ENCODE measurements at places on chromosomes 13 and 19.
A peak's percentile ranks its signal among the peaks of the same experiment; 100 is the strongest.

- DNase-seq = no peak
These were observed 906.3 kb upstream of the GPC6 start for GRCh38 chr13:92320323-92320722.

DNA sequence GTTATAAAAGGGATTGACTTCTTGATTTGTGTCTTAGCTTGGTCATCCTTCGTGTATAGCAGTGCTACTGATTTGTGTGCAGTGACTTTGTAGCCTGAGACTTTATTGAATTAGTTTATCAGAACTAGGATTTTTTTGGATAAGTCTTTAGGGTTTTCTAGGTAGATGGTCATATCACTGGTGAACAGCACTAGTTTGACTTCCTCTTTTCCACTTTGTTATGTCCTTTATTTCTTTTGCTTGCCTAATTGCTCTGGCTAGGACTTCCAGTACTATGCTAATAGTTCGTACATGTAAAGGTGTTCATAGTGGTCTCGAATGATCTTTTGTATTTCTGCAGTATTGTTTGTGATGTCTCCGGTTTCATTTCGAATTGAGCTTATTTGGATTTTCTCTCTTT is 145.4 kb downstream of the DNAJC3 start:
- no peak for DNase-seq

DNA sequence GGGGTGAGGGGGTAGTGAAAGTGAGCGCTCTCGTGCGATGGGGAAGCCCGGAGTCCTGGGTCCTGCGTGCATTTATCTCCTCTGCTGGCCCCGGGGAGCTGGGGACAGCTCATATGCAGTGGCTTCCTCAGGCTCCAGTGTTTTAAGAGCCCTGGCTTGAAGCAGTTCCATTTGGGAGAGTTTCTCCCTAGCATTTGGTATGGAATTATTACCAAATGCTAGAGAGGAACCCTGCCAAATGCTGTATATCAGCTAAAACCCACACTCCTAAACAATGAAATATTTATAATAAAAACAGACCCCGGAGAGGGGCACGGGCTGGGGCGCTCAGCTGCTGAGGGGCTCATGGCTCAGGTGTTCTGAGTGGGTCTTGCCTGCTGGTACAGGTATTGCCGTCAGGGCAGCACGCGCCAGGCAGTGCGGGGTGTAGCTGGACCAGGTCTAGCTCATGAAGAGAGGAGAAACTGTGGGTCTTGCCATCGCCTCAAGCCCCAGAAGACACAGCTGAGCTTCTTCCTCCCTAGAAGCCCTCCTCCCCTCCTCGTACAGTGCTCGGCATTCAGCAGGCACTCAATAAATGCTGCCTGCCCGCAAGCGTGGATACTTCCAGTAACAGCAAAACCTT is 163.6 kb upstream of the ZNF536 start:
- no peak for DNase-seq

DNA sequence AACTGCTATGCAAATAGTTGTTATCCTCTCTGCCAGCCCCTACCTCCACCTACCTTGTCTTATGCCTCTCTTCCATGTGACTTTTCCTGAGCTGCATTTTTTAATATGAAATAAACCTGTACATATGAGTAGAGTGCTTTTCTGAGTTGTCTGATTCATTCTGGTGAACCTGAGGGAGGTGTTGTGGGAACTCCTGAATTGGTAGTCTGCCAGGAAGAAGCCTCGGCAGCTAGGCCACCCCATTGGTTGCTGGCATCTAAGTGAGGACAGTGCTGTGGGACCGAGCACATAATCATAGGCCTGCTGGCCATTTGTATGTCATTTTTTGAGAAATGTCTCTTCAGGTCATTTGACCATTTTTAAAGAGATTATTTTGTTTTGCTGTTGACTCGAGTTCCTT is 1146.8 kb downstream of the UQCRFS1 start:
- DNase-seq = no peak

DNA sequence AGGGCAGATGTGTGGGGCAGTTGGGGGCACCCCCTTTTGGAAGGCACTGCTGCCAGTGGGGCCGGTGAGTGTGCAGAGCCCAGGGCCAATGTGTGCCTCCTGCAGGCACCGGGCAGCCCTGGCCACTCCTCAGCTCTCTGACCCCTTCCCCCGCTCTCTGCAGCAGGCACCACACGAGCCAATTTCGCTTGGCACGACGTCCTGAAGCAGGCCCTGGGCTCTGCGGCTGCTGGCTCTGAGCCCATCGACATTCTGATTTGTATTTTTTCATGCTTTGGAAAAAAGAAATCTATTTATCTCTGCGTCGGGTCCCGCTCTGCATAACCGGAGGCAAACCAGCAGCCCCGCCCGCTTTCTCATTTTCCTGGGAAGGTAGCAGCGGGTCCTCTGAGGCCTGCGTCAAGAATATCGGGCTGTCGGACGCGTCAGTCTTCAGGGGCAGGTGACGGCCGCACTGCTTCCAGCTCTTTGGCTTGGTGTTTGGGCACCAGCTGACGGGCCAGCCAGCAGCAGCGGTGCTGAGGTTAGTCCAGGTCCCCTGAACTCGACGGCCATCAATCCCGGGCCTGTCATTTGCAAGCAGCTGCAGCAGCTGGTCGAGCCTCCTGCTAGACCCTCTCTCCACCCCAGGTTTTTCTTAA is 134.3 kb downstream of the KDM4B start:
- DNase-seq = no peak

DNA sequence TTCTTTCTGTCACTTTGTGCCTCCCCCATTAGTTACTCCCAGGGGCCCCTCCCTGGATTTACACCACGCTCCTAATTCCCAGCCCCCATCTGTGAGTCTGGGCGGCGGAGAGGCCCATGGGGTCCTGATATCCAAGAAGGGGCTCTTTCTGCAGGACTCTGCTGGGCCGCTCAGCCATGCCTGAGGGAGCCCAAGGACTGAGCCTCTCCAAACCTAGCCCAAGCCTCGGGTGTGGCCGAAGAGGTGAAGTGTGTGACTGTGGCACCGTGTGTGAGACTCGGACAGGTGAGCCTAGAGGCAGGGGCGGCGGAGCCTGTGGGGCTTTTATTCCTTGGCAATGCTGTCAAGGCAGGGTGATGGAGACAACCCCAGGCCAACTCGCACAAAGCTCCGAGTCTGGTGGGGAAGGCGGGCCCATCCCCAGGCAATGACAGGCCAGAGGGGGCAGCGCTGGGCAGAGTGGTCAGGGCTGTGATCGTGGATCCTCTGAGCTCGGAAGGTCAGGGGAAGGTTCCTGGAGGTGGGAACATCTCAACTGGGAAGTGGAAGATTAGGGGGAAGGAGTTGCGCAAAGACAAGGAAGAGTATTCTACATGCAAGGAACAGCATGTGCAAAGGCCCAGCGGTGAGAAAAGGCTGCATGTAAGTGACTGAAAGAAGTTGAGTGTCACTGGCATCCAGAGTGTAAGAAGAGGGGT is 1.6 kb downstream of the PLEKHG2 start:
- no peak for DNase-seq

DNA sequence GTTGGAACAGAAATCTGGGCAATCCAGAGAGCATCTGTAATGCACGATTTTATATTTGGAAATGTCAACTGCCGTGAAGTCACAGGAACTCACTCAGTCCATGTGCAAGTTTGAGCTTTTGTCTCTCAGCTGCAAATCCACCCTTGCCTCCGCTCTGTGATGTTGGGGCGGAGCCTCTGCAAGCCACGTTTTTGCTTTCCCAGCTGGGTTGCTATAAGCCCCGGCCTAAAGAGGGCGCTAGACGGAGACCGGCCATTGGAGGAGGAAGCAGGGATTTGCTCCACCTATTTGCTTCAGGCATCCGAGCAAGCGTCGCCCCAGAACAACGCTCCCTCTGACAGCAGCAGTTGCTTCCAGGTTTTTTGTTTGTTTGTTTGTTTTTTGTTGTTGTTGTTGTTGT is 56.2 kb downstream of the TRPM4 start:
- DNase-seq = no peak

DNA sequence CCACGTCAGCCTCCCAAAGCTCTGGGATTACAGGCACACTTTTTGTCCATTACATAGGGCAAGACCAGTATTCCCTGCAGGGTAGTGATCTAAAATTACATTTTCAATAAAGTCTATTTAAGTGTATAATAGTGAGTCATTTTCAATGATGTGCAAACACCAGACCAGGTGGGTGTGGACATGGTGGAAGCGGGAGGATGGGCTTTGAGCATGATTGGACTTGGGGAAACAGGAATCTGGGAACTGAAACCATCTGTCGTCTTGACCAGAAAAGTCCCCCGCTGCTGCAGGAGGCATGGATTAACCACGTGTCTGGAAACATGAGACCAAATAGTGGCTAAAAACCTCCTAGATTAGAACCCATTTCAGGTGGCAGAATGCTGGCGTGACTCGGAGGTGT is 4.9 kb downstream of the FXYD3 start:
- no peak for DNase-seq

GRCh38 chr13:74128156-74128767 is 5.9 kb downstream of the KLF12 start:
- no peak for DNase-seq

GRCh38 chr13:43364210-43365038 is 341.0 kb downstream of the DNAJC15 start:
- DNase-seq = no peak

- DNase-seq = no peak
These were observed 178.6 kb downstream of the SHISA2 start for GRCh38 chr13:25873242-25873612.

GRCh38 chr13:114106991-114107685 is 25.3 kb downstream of the RASA3 start:
- no peak for DNase-seq

DNA sequence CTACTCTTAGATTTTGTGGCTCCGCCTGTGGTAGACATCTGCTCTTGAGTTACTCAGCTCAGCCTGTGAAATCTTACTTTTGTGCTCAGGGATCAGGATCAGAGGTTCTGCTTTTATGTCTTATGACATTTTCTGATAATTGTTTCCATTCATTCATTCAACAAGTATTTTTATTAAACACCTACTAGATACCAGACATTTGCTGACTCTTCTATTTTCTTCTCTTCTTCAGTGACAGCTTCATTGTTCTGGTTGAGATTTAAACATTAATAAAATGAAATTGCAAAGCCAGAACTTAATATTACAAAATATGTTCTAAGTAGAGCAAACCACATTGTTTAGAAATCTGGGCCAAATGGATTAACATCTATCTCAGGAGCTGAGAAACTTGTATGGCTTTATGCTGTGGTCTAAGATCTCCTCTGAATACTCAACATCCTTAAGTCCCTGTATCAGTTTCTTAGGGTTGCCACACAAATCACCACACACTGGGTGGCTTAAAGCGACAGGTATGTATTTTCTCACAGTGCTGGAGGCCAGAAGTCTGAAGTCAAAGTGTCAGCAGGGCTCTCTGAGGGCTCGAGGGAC is 15.8 kb upstream of the MICU2 start:
- no peak for DNase-seq

GRCh38 chr13:81771951-81772350 is 1431.0 kb upstream of the SPRY2 start:
- no peak for DNase-seq

DNA sequence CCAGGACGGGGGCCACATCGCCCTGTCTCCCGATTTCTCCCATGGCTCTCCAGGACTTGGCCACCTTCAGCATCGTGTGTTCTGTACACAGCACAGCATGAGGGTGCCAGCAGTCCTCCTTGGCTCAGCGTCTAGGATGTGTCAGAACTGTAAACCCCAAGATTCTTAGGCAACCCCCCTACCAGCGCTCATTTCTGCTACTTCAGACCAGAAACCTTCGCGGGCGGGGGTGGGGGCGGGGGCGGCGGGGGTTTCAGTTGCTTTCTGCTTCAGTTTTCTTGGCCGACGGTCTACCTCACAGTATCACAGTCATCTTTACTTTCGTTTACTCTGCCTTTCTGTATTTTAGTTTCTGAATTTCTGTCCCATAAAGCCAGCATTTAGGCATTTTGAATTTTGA is 82.4 kb downstream of the GGACT start:
- DNase-seq = no peak

GRCh38 chr19:35155441-35155840 is 906 bp downstream of the FXYD5 start:
- no peak for DNase-seq

DNA sequence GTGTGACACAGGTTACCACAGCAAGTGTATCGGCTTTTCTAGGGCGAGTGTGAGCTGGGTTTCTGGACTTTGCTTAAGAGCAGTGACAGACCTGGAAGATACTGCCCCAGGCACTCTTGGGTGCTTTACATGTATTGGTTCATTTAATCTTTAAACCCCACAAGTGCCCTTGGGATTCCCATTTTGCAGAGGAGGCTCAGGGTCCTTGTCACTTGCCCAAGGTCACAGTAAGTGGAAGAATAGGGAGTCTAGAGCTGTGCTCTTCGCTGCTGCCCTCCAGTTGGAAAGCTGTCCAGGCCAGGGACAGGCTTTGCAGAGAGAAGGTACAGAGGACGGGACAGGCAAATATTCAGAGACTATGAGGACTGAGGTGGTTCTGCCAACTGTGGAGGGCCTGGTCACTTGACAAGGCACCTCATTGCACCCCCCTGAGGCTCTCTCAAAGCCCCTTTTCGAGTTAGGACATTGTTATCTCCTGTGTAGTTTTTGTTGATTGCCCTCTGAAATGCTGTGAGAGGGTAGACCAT is 42.4 kb downstream of the BBC3 start:
- no peak for DNase-seq

- DNase-seq = no peak
These were observed 214.2 kb upstream of the MAB21L1 start for GRCh38 chr13:35690581-35691207.

GRCh38 chr19:49391581-49392399 is 3.7 kb downstream of the KASH5 start:
- DNase-seq = peak; percentile 75

DNA sequence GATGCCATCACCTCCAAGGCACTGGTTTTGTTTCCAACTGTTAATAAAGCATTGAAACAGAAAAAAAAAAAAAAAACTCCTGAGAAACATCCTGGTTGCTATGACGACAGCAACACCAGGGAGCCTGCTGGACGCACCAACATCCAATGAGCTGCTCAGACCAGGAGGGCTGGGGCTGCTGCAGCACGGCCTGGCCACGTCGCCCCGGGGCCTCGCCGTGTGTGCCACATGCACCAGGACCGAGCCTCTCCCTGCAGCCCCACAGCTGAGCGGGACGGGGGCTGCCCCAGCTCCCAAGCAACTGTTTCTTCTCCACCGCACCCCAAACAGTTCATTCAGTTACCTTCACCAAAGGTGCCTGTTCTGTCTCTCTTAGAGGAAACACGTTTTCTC is 54.5 kb downstream of the RASA3 start:
- DNase-seq = no peak

GRCh38 chr19:35211545-35212230 is 16.9 kb downstream of the FAM187B start:
- peak; percentile 93 for DNase-seq

DNA sequence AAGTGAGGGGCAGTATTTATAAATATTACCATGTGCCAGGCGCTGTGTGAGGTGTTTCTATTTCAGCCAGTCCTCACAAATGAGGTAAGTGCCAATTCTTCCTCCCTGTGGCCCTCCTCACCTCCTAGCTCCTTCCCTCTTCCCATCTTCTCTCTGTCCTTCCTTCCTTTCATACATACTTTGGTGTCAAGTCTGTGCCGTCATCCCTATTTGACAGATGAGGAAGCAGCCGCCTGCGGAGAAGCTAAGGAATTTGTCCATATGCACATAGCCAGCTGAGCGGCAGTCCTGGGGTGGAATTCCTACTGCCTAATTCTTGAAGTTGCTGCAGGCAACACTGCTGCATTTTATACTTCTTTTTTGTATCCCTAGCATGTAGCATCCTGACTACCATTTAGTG is 150.8 kb downstream of the B3GLCT start:
- no peak for DNase-seq

All from T-cell (primary cell).